Left lobe of liver (tissue), 2 donors: ENCODE measurements at places on chromosomes 16 and 17.

- no peak for DNase-seq
These were observed 94.1 kb downstream of the SLC39A11 start for GRCh38 chr17:72998343-72998742.

GRCh38 chr16:30548416-30549253 is 9.5 kb downstream of the ZNF764 start:
- no peak for DNase-seq

GRCh38 chr16:64866021-64866420 is 255.8 kb downstream of the CDH11 start:
- DNase-seq, result no peak

DNA sequence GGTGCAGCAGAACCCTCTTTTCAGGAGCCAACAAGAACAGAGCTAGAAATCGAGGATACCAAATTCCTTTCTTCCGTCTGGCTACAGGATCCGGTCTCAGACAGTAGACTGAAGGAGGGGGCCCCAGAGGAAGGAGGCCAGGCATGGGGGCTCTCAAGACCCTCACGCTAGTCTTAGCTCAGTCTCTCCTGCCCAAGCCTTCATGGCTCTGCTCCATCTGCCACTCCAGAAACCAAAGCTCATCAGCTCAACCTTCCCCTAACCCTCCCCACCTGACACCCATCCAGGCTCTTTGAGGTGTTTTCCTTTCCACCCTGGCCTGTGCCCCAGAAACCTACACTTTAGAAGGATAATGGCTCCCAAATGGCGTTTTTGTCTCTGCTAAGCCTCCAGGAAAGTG is 6.2 kb upstream of the TMEM92 start:
- no peak for DNase-seq

GRCh38 chr17:68238871-68239253 is 9.0 kb upstream of the AMZ2 start:
- no peak for DNase-seq

DNA sequence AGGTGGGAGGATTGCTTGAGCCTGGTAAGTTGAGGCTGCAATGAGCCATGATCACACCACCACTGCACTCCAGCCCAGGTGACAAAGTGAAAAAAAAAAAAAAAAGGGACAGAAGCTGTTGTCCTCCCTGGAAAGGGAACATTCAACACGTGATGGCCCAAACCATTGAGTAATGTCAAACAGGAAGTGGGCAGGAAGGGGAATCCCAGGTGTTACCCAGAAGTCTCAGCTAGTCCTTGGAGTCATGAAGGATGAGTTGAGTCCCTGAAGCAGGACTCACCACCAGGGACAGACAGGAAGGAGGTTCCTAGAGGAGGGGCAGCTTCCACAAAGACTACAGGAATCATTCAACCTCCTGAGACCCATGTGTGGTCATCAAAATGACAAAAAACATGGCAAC is 19.8 kb upstream of the CMIP start:
- no peak for DNase-seq
